A549 treated with Hydrocortisone at 1 μM for 4 hours (cell line): ENCODE measurements at places on chromosomes 4 and X. TPM values are rescaled to one million over a fixed set of nuclear protein-coding genes. Genes with fewer than 3 reads are reported as not detected.

Gene CFI
- total RNA-seq, result 0.37 to 0.76 TPM (median 0.60 TPM) in 5 replicates

Gene RBM41
- total RNA-seq, result 7.1 to 11.0 TPM (median 9.4 TPM) in 5 replicates

Gene AREG
- total RNA-seq, result 26.1 to 32.1 TPM (median 28.2 TPM) in 5 replicates

Gene CSAG1
- 0.17 to 0.40 TPM (median 0.17 TPM) in 3 of 5 replicates, not detected in the others for total RNA-seq

Gene RCHY1
- 13.3 to 20.4 TPM (median 16.9 TPM) in 5 replicates for total RNA-seq

Gene PGM2
- total RNA-seq, result 14.9 to 17.7 TPM (median 17.2 TPM) in 5 replicates

Gene ZAR1
- 0.07 to 0.18 TPM (median 0.15 TPM) in 3 of 5 replicates, not detected in the others for total RNA-seq

Gene TCP11X2
- not detected in 5 replicates for total RNA-seq

Gene ASB9
- total RNA-seq, result 19.9 to 25.9 TPM (median 22.0 TPM) in 5 replicates

Gene DAPP1
- total RNA-seq, result not detected in 5 replicates

Gene CCDC120
- total RNA-seq, result 2.7 to 4.1 TPM (median 3.5 TPM) in 5 replicates

Gene PITX2
- 0.68 to 1.0 TPM (median 0.82 TPM) in 5 replicates for total RNA-seq

Gene ELMOD2
- total RNA-seq, result 8.3 to 13.1 TPM (median 10.4 TPM) in 5 replicates

Gene SATL1
- total RNA-seq, result not detected in 5 replicates

Gene CLDN34
- total RNA-seq, result not detected in 5 replicates

Gene SNCA
- total RNA-seq, result 0.16 to 0.25 TPM (median 0.22 TPM) in 3 of 5 replicates, not detected in the others
